ENCODE measurements at places on chromosomes 4 and X. TPM values are rescaled to one million over a fixed set of nuclear protein-coding genes. Genes with fewer than 3 reads are reported as not detected.

ASB9 gene
- polyA plus RNA-seq, result 12.0 TPM

PNMA6F gene
- polyA plus RNA-seq, result 0.06 TPM

ABCG2 gene
- 8.7 TPM for polyA plus RNA-seq

TRPC5OS gene
- polyA plus RNA-seq, result 0.06 TPM

SPANXN4 gene
- polyA plus RNA-seq, result not detected

TTC29 gene
- 1.5 TPM for polyA plus RNA-seq

SPATA18 gene
- polyA plus RNA-seq, result 1.7 TPM

BEX2 gene
- polyA plus RNA-seq, result 86.3 TPM

BRCC3 gene
- 27.1 TPM for polyA plus RNA-seq

GAGE12F gene
- not detected for polyA plus RNA-seq

CACNA1F gene
- polyA plus RNA-seq, result 0.29 TPM

TAPT1 gene
- 38.4 TPM for polyA plus RNA-seq

PRKG2 gene
- 2.4 TPM for polyA plus RNA-seq

BCAP31 gene
- polyA plus RNA-seq, result 192 TPM

WDFY3 gene
- 47.2 TPM for polyA plus RNA-seq

AIFM1 gene
- polyA plus RNA-seq, result 95.9 TPM

HSD17B10 gene
- 93.8 TPM for polyA plus RNA-seq

SSX3 gene
- not detected for polyA plus RNA-seq

SLC16A2 gene
- polyA plus RNA-seq, result 29.8 TPM

RLIM gene
- polyA plus RNA-seq, result 35.4 TPM

- DNase-seq, result no peak
These were observed 815.4 kb upstream of the PCDH10 start for GRCh38 chr4:132333724-132334047.

DNA sequence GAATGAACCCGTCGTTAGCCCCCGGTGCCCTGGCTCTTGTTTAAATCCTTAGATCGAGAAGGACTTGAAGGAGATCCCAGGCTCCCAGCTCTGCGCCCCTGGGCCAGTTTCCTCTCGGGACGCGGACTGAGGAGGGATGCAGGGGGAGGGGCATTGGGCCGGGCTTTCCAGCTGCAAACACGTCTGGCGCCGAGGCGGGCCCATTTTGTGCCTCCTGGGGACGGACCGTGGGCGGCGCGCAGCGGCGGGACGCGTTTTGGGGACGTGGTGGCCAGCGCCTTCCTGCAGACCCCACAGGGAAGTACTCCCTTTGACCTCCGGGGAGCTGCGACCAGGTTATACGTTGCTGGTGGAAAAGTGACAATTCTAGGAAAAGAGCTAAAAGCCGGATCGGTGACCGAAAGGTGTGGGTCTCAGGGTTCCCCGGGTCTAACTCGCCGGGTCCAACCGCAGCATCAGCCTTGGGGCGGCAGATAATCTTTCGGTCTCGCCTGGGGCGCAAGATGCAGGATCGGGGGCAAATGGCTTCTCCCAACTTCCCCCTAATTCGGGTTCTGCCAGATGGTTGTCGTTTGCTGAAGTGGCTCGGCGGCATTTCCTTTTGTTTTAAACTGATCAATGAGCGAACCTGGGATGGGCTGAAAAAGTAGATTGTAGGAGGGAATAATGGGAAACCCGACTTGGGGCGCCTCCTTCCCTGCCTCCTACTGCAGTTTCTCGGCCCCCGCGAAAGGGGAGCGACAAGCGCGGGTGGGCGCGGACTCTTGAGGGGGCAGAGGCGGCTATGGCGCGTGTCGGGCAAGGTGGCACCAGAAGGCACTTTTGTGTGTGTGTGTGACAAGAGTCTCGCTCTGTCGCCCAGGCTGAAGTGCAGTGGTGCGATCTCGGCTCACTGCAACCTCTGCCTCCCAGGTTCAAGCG, 2.9 kb downstream of the PDGFRA start:
- DNase-seq, result no peak

DNA sequence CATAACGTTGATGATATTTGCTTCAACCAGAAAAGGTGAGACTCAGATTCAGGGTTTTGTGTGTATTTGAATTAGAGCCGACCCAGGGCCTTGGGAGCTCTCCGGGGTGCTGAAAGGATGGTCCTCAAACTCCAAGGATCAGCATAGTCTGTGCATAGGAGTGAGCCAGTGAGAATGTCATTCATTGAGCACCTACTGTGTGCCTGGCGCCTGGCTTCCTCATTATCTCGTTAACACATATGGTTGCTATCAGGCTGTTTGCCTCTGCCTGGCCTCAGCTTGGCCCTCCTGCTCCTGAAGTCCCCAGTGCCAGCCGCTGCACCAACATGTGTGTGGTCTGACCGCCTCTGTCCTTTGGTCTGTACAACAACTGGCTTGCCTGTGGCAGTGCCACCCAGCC, 25.1 kb upstream of the JAKMIP1 start:
- peak; percentile 27 for DNase-seq

- DNase-seq, result no peak
These were observed 8.1 kb downstream of the HGFAC start for GRCh38 chr4:3449574-3450534.

- no peak for DNase-seq
These were observed 46.3 kb upstream of the LONRF3 start for GRCh38 chrX:118928151-118928550.

DNA sequence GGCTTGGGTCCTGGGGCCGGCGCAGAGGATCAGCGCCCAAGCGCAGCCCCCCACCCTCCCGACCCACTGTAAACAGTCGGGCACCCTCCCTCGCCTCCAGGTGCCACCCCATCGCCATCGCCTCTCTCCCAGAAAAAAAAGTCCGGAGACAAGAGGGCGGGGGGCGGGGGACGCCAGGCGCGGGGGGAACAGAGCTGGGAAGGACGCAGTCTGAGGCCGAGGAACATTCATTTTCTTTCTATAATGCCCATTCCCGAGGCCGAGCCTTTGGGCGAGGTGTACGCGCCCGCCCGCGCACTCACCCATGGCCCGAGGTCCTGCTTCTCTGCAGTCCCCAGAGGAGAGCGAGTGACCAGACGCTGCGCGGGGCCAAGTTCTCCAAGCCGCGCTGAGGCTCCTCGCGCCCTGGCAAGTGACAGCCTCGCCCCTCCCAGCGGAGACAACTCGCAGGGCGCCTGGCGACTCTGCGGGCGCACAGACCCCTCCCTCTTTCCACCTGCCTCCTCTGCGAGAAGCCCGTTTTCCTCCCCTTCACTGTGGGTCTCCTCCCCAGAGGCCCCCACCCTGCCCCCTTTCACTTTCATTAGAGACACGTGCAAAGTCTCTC, 63.5 kb upstream of the WDR17 start:
- DNase-seq, result no peak

DNA sequence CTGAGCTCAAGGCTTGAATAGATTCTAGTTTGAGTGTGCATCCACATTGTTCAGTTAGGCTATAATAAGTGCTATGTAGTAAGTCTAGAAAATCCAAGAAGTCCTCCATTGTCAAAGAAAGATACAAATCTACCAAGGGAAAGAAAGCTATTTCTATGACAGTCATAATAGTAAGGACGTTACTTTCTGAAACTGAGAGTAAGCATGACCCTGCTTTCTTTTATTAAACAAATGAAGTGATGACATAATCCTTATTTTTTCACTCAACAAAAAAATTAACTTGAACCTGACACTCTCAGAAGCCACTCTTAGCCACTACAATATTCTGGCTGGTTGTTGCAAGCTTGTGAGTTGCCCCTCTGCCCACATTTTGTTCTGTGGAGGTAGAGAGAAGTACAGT, 33.8 kb upstream of the AMELX start:
- no peak for DNase-seq

DNA sequence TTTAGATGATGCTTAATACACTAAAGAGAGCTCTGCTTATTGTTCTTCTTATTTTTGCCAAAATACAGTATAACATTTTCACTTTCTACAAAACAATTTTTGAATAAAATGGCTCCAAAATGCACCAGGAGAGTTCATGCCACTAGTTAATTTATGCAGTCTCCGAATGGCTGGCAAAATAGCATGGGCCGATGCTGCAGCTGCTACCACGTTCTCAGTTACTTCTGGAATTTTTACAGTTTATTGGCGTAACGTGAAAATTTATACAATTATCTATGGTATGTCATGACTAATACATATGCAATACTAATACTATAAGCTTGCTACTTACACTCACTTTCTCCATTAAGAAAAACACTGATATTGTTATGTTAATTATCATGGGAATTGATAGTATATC, 16.5 kb downstream of the KLHL13 start:
- no peak for DNase-seq

DNA sequence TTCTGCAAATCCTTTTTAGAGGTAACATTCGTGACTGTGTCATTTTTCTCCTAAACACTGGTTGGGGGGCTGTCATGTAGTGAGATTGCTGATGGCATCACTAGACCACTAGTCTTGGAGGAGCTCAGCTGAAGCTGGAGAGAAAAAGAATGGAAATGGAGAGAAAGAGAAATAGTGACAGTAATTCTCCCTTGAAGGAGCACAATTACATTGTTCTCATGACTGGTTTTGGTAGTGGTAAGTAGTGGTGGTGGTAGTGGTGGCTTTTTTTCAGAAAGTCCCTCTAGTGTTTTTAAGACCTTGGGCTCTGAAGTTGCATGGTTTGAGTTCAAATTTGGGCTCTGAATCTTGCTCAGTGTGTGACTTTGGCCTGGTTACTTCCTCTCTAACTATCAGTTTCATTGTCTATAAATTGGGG, 99.8 kb downstream of the LARP7 start:
- no peak for DNase-seq

- DNase-seq, result no peak
These were observed 113.4 kb downstream of the BCOR start for GRCh38 chrX:39984191-39984956.

DNA sequence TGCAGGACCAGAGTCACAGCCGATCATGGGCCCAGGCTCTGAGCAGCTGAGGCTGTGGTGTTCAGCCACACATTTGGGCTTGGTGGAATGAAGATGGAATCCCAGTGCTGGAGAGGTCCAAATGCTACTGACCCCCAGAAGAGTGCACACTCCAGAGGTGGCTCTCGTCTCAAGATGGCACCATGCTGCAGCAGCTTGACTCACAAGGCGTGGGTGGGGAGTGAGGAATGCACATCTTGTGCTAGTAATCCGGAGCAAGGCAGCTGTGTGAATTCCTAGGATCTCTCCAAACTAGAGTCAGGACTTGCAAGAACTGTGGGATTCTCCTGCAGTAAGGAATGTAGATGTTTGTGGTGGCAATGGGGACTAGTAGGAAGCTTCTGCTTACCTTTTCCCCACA, 28.7 kb downstream of the RAB28 start:
- no peak for DNase-seq

DNA sequence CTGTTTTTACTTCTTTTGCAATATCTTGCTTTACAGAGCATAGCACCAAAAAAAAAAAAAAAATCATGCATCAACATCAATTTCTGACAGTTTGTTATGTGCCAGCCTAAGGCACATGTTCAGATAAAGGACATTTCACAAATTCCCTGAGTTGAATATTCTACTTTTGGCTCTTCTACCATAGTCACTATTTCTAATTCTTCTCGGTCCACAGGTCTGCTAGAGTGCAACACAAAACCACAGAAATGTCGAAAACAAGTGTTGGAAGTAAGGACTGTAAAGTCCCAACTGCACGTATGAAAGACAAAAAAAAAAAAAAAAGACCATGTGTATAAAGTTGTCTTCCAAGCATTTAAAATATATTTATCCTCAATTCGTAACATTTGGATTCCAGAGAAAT, 494.2 kb upstream of the INTU start:
- no peak for DNase-seq

- DNase-seq, result no peak
These were observed 496.9 kb downstream of the PPARGC1A start for GRCh38 chr4:23392860-23393458.

- no peak for DNase-seq
These were observed 98.8 kb downstream of the KLHL4 start for GRCh38 chrX:87616371-87616770.

DNA sequence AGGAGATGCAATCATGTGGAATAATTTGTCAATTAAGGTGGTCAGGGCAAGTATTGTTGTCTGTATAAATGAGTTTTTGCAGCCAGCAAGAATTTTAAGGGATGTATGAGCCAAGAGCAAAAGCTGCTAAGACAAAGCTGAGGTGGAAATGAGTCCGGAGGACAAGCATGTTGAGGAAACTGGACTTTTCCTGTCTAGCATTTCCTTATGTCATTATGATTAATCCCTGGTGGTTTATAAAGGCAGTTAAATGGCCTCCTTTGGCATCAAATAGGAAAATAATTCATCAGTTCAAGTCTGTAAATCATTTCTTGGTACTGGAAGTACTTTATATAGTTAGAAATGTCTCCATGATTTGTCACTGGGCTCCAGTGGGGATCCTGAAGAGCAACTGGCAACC, 61.6 kb upstream of the TEX13A start:
- no peak for DNase-seq

- no peak for DNase-seq
These were observed 8.8 kb upstream of the NKX1-1 start for GRCh38 chr4:1414831-1415680.

- DNase-seq, result no peak
These were observed 608.4 kb downstream of the ANKRD50 start for GRCh38 chr4:124104101-124104500.

GRCh38 chr4:36322921-36323354, 41.5 kb downstream of the DTHD1 start:
- no peak for DNase-seq

DNA sequence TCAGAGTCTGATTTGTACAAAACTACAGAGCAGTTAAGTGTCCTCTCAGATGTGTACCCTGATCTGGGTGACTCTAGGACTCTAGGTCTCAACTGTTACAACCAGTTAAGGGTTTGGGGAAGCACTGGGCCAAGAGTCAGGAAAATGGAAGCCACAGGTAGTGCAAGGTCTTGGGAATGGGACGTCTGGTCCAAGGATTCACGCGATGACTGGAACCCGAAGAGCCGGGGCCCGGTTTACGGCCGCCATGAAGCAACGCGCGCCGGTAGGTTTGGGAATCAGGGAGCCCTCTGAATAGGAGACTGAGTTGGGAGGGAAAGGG, 321 bp upstream of the HPRT1 start:
- DNase-seq, result no peak

GRCh38 chr4:40130401-40131036, 66.3 kb upstream of the RHOH start:
- no peak for DNase-seq

DNA sequence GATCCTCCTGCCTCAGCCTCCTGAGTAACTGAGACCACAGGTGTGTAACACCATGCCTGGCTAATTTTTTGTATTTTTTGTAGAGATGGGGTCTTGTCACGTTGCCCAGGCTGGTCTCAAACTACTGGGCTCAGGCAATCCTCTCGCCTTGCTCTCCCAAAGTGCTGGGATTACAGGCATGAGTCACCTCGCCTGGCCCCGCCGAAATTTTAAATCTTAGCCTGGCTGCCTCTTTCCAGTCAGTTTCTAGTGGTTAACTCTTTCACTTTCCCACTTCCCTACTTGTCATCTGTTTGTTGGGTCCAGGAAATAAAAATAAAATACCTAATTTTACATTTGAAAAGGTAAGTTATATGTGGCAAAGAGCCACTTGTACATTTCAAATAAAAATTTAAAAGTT, 62.4 kb downstream of the TMEM165 start:
- DNase-seq, result no peak

Measured in right renal pelvis (tissue), 4 donors.